Activated CD4-positive, CD25-positive, alpha-beta regulatory T cell treated with anti-CD3 and anti-CD28 coated beads, Interleukin-2, amount 50 U/mL, for 72 hours (primary cell): ENCODE measurements at places on chromosomes 7 and 10.
A peak's percentile ranks its signal among the peaks of the same experiment; 100 is the strongest.

DNA sequence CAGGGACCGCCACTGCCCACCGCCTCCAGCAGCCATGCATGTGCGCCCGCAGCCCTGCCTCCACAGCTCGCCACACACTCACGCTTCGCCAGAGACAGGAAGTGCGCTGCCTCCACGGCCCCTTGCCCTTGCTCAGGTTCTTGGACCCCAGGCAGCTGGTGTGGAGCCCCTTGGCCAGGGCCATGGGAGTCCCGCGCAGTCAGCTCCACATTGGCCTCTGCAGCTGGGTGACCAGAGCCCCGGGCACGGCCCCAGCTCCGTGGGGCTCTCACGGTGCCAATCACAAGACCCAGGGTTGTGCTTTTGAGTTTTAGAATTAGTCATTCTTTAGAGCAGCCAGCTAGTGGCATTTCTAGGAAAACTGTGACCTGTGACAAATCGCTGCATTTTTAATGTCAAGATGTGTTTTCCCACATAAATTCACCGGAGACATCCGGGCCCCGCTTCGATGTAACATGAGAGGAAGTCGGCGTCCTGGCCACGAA is 4.3 kb upstream of the UTF1 start:
- no peak for DNase-seq

DNA sequence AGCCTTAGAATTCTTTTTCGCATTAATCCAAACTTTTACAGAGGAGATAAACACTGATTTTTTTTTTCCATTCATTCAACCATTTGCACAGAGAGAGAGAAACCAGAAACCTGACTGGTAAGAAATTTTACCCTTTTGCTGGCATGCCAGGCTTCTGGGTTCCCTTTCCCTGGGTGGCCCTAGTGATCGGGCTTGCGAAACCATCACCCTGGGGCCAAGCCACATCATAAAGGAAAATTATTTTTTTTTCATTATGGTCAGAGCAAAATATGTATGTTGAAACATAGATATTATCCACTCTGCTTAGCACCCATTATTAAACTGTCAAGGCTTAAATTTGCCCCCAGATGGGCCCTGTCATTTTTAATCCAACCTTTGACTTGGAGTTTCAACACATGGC is 55.4 kb upstream of the INHBA start:
- no peak for DNase-seq

- DNase-seq = no peak
Measured at GRCh38 chr10:70053218-70053840, 683 bp downstream of the MACROH2A2 start.

- no peak for DNase-seq
Measured at GRCh38 chr10:127135844-127136577, 60.4 kb downstream of the INSYN2A start.

- DNase-seq = peak; percentile 26
Measured at GRCh38 chr10:46220872-46221538, 65.8 kb upstream of the ANTXRL start.

DNA sequence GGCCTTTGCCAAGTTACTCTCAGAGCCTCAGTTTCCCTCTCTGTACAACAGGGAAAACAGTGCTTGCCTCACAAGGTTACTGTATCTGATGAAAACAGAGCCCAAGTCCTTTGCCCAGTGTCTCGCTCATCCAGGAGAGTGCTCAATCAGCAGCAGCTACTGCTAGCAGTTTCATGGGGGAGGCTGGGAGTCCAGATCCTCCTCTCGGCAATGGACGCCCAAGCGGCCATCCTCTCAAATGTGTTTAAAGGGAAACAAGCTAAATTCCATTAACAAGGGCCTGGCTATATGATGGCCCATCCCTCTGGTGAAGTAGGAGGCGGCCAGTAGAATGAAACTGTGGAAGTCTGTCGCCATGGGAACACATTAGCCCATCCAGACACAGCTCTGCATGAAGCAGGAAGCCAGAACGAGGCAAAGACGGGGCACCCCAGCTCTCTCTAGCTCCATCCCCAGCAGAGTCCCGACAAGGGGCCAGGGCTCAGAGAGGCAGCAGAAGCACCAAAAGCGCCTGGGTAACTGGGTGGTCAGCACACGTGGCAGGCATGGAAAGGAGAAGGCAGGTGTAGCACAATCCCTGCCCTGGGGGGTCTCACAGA is 35.2 kb downstream of the FAM53B start:
- DNase-seq = no peak

DNA sequence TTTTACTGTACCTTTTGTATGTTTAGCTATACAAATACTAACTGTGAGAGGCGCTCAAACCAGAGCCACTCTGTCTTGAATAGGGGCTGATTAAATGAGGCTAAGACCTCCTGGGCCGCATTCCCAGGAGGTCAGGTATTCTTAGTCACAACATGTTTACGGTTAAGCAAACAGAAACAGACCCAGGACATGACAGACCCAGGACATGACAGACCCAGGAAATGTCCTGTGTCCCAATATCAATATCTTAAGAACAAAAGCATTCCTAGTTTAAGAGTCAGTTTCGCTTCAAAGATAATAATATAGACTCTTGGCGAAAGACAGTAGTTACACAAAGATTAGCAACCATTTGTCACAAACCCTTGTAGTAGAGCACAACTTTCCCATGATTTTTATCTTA is 304.5 kb downstream of the CCSER2 start:
- DNase-seq = no peak

DNA sequence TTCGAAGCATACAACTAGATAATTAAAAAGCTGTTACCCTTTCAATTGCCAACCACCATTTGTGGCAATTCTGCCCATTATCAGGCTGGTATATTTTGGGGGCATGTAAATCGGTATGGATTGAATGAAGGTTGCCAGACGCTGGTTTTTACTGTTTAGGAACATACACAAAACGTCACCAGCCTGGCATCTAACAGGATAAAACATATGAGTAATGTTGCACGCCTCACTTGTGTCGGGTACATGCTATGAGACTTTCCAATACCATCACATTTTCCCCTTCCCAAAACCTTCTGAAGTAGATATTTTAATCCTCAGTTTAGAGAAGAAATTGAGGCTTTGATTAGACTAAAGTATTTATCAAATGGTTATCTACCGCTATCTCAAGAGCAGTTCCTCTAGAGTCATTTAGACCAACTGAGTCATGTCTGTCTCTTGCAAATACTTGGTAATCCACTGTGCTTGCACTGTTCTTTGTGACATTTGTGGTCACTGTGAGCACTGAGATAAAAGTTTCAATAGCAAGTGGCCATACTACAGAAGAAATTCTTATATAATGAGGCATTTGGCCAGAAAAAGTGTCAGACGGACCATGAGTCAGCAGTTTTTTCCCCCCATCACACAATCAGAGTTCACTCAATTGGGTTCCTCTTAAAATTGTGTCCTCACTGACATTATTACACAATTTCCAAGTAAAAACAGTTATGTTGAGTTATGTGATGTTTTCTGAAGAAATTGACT is 498.7 kb downstream of the NXPH1 start:
- no peak for DNase-seq
